ENCODE measurements at places on chromosomes 16 and 17.
A peak's percentile ranks its signal among the peaks of the same experiment; 100 is the strongest.

DNA sequence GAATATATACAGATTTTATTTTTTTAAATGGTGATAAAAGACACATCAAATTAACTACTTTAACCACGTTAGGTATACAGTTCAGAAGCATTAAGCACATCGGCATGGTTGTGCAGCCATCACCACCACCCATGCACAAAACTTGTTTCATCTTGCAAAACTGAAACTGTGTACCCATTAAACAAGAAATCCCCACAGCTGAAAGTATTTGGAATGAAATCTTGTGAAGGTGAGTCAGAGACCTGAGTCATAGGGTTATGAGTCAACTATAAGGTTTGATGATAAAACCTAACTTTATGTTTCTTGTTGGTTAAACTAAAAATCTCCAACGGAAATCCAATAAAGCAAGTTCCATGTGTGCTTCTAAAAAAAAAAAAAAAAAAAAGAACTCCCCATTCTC, 561.6 kb upstream of the PSMD7 start:
- DNase-seq: no peak

DNA sequence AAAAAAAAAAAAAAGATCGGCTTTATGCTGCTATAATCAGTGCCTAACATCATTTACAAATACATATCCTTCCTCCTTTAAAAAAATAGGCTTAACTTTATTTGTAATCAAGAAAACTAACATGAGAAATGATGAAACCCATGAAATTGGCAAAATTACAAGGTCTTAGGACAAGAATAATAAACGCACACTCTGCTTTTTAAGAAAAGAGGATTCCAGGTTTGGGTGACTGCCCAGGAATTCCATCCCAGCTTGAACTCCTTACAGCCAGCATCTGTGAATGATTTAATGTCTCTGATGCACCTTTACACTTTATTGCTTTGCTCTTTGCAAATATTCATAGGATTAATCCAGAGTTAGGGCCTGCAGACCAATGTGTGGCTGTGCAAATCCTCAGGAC, 196.0 kb downstream of the CBLN1 start:
- DNase-seq: peak; percentile 0

DNA sequence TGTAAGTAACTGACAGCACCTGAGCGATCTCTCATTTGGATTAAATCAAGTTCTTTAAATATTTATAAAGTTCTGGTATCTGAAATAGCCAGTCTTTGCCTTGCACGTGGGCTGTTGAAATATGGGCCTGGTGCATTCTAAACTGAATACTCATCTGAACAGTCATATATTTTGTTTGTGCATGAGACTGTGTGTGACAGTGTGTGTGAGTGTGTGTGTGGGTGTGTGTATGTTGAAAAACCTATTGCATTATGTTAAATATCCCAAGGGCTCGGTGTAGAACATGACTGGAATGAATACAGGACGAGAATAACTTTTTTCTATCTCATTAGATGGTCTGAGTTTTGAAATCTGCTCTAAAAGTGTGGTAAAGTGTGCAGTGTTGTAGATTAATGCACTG, 82.4 kb upstream of the TOX3 start:
- DNase-seq: no peak

DNA sequence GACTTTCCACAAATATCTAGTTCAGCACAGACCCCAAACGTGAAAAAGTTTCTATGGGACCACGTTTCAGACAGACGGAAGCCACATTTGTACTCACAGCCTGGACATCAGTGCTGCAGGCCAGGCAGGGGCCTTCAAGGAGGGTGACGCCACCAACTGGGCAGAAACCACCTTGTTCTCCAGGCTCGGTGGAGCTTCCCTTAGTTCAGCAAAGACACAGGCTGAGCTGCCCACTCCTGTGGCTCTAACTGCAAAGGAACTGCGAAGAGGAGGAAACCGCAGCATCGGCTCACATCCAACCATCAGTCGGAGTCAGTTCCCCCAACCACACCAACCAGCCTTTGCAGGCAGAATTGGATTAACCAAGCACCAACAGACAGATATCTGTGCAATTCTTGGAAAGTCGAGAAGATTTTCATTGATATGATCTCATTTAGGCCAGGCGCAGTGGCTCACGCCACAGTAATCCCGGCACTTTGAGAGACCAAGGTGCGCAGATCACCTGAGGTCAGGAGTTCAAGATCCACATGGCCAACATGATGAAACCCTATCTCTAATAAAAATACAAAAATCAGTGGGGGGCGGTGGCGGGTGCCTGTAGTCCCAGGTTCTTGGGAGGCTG, 73.3 kb upstream of the CNEP1R1 start:
- no peak for DNase-seq

DNA sequence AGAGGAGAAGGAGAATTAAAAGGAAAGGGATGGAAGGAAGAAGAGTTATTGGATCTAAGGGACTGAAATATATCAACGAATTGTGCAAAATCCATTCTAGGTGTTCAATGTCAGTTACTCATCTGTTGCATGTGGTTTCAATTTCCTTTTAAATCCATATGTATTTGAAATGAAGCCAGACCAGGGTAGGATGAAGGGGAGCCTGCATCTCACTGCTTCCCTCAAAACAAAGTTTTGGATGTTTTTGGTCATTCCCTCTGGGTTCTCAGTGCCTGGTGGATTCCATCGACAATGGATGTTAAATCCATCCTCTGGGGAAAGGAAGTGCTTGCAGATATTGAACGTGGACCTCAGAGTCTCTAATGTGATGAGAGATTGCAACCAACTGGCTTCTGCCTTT, 103.5 kb upstream of the XYLT1 start:
- DNase-seq: no peak

DNA sequence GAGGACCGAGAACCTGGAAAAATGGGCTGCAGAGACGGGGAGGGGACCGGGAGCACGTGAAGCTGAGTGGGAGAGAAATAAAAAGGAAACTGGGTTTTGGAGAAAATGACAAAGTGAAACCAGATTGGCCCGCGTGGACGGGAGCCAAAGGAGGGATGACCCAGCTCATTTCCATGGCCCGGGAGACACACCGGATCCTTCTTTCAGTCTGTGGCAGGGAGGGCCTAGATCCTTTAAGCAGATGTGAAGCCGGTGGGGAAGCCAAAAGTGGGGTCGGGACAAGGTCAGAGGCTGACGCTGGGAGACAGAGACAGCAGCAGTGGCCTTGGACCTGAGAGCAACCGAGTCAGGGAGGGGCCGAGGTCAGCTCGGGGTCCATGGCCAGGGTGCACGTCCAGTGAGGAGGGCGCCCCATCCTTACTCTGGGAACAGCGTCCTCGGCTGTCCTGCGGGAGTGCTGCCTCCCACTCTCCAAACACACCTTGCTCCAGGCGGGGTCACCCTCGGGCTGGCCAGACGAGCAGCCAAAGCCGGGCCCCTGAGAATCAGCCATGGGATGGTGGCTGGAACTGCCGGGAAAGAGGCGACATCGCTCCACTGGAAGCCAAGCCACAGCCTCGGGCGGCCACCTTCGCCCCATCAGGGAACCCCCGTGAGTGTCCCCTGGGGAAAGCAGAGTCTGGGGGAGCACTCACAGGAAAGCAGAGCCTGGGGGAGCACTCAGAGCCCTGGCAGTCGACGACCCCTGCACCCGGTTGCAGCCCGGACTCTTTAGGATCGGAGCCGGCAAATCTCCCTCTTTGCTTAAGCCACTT, 17.3 kb downstream of the CA5A start:
- peak; percentile 19 for DNase-seq

GRCh38 chr16:58329135-58329534, 34.3 kb upstream of the PRSS54 start:
- DNase-seq: no peak

DNA sequence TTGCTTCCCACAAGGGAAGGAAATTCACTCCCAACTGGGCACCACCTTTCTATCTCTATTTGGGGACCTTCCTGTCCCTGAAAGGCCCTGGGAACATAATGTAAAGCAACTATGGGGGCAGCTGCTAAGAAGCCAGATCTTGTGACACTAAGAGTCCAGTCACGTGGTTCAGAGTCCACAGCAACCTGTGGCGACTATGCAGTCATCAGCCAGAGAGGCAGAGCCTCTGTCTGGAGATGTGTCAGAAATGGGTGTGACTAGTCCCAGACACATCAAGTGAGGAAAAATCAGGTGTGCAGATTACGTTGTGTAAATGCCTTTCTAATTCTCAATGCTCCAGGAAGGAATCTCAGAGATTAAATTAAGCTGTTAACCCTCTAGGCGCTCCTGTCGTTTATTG, 26.6 kb upstream of the SKAP1 start:
- no peak for DNase-seq

- DNase-seq: no peak
Observed at GRCh38 chr17:8835631-8836364, 31.7 kb downstream of the PIK3R6 start.

DNA sequence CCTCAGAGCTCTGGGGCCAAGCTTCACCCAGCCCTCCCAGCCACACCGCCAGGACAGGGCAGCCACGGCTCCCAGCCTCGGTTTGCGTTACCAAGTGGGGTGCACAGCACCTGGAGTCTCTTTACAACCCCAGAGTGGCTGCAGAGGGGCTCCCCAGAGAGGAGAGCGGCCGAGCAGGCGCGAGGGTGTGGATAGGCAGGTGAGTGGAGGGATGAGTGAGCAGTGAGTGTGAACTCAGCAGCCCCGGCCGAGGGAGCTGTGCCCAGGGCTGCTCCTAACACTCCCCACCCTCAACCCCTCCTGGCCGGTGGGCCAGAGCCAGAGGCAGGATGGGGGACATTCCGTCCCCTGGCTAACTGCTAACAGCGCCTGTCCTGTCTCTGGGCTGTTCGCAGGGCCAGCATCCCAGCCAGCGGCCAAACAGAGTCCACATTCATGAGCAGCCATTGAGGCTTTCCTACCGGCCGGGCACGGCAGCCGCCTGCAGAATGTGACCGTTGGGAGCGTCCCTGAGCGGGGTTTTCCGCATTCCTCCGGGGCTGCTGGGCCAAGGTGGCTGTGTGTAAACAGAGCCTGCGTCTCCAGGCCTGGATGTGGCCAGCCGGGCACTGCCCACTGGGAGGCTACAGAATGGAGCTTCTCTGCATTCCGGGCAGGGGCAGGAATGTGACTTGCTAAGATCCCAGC, 5.3 kb downstream of the ZNF469 start:
- no peak for DNase-seq

GRCh38 chr16:24685539-24686432, 43.7 kb upstream of the TNRC6A start:
- peak; percentile 72 for DNase-seq

- no peak for DNase-seq
Observed at GRCh38 chr17:61040666-61041065, 359.0 kb upstream of the TBX2 start.

DNA sequence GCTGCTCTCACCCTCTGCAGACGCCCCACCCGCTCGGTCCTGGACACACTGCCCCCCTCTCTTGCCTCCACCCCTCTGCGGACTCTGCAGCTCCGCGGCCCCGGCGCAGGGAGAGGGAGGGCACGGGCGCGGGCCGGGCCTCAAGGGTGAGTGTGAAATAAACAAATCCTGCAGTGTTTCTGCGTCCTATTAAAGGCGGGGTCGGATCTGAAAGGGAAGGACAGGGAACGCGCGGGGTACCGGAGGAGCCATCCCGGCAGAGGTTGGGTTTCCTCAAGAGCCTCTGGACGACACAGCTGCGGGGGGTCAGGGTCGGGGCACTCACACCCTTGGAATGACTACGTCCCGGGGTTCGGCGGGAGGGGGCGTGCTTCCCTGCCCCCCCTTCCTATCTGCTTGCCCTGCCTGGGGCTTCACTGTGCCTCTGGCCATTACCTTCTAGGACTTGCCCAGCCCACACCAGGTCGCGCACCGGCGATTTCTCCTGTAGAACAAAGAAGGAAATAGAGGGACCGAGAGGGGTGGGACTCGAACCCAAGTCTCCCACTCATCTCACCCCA, 466 bp upstream of the HSF4 start:
- DNase-seq: no peak

GRCh38 chr17:78818152-78818846, 22.3 kb downstream of the USP36 start:
- no peak for DNase-seq

- no peak for DNase-seq
Observed at GRCh38 chr17:82345151-82345976, 11.8 kb upstream of the SECTM1 start.

DNA sequence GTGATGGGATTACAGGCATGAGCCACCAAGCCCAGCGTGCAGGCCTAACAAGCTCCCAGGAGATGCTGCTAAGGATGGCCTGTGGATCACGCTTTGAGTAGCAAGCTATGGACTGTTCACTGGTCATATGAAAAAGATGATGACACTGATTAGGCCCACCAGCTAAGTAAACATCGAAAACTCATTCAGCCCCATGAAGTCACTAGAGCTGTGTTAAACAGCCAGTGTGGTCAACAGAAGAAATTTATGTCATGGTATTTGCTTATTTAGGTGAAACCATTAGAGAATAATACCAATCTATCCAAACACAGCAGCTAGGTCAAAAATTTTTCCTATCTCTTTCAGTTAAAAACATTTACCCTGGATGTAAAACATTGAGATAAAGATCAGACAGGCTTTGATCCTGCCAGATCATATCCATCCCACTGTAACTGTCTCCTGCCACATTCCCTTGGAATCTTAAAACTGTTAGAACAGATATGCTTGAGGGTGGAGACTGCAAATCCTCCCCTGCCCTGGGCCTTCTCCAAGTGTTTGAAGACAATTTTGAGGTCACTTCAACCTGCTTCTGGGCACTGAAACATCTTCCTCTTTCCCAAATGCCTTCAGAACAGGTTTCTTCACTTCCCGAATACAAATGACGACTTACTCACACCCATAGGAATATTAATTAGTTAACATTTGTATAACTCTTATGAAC, 30.9 kb downstream of the HOXB1 start:
- DNase-seq: no peak

DNA sequence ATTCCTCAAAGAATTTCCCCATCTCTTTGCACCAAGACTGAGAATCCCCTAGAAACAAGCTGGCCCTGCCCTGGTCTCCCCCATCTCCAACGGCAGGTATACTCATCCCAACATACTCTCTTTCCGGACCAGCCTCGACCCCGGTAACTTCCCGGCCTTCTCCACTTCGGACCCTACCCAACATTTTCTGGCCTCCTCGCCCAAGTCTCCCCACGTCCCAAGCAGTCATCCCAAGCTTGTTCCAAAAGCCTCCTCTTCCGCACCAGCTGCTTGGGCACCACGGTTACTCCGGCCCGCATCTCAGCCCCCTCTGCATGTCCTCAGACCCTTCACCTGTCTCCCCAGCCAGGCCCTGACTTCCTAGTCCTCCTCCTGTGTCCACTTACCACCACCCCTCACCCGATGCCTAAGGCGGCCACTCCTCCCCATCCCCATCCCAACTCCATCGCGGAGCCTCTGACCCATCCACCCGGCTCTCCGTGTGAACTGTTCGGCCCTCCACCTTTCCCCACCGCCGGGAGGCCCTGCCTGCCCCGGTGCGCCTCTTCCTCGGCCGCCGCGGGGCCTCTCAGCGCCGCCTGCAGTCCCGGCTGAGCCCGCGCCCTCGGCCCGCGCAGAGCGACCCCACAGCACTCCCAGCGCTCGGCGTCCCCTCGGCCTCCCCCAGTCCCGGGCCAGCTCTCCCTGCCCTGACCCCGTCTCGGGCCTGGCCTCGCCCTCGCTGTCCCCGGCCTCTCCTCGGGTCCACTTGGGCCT, 994 bp downstream of the PITPNA start:
- no peak for DNase-seq

DNA sequence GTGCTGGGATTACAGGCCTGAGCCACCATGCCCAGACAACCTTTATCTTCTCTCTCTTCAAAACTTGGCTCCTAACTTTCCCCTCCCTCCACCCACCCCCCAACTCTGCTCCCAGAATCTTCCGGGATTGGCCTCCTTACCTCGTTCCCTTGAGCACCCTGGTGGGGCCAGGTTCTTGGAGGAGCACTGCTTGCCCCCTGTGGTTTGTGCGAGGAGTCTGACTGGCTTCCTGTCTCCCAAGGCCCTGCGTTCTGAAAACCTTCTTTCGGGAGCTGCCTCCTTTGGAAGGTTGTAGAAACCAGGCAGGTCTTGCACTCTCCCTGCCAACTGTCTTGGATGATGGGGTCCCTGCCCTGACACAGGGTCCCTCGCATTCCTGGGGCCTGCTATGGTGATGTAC, 19.8 kb downstream of the PLXDC1 start:
- no peak for DNase-seq
